ENCODE measurements at places on chromosomes 5 and 9.

DNA sequence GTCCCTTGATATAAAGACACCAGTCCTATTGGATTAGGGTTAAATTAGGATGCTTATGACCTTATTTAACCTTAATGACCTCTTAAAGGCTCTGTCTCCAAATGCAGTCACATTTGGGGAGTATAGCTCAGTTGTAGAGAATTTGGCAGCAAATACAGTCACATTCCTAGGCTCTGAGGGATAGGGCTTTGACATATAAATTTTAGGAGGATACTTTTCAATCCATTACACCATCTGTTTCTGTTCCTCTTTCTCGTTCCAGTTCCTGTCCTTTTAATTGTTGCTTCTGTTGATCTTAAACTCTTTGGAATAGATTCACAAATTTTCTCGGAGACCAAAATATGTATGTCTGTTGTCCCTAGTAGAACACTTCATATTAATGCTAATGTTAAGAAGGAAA lies 390.0 kb upstream of the PCSK5 start:
- no peak for DNase-seq

GRCh38 chr5:115184770-115185169 lies 15.1 kb upstream of the TRIM36 start:
- no peak for DNase-seq

GRCh38 chr5:115948091-115948534 lies 14.2 kb upstream of the LVRN start:
- DNase-seq: no peak

DNA sequence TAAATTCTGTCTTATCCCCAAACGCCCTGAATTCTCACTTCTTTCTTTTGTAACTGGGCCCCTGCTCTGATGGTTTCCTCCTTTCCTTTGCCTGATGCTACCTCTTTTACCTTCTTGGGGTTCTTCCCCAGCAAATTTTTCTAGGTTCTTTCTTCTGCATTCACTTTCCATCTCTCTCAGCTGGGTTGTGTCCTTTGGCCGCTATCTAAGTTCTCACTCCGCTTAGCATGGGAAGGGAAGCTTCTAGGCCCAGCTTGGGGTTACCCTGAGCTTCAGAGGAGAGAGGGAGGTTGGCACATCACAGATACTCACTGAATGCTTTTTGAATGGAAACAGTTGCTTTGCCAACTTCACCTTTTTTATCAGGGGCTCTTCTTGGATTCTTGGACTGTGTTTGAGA lies 17.0 kb downstream of the PALM2AKAP2 start:
- no peak for DNase-seq

- no peak for DNase-seq
Measured at GRCh38 chr9:122392714-122393113, 21.9 kb downstream of the PTGS1 start.

- DNase-seq: no peak
Measured at GRCh38 chr5:132202711-132203463, 24.8 kb downstream of the P4HA2 start.

GRCh38 chr5:171093598-171093997 lies 215.4 kb upstream of the TLX3 start:
- no peak for DNase-seq

DNA sequence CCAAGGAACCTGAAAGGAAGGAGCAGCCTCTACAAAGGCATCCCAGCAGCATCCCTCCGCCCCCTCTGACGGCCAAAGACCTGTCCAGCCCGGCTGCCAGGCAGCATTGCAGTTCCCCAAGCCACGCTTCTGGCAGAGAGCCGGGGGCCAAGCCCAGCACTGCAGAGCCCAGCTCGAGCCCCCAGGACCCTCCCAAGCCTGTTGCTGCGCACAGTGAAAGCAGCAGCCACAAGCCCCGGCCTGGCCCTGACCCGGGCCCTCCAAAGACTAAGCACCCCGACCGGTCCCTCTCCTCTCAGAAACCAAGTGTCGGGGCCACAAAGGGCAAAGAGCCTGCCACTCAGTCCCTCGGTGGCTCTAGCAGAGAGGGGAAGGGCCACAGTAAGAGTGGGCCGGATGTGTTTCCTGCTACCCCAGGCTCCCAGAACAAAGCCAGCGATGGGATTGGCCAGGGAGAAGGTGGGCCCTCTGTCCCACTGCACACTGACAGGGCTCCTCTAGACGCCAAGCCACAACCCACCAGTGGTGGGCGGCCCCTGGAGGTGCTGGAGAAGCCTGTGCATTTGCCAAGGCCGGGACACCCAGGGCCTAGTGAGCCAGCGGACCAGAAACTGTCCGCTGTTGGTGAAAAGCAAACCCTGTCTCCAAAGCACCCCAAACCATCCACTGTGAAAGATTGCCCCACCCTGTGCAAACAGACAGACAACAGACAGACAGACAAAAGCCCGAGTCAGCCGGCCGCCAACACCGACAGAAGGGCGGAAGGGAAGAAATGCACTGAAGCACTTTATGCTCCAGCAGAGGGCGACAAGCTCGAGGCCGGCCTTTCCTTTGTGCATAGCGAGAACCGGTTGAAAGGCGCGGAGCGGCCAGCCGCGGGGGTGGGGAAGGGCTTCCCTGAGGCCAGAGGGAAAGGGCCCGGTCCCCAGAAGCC lies 30.8 kb downstream of the CD180 start:
- peak; percentile 84 for DNase-seq

- DNase-seq: no peak
Measured at GRCh38 chr9:95171001-95171400, 146.5 kb downstream of the FANCC start.

DNA sequence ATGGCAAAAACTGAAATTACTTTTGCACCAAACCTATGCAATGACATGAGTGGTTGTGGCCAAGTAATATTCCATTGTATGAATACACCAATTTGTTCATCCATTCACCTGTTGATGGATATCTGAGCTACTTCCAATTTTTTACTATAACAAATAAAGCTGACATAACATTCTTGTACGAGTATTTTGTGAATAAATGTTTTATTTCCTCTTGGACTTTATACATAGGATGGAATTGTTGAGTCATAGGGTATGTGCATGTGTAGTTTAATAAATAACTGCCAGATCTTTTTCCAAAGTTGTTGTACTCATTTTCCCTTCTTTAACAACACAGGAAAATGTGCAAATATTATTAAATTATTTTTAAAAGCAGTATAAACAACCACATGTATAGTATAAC lies 146.1 kb upstream of the ZNF462 start:
- DNase-seq: no peak

GRCh38 chr9:122005597-122005996 lies 87.5 kb downstream of the TTLL11 start:
- DNase-seq: no peak

DNA sequence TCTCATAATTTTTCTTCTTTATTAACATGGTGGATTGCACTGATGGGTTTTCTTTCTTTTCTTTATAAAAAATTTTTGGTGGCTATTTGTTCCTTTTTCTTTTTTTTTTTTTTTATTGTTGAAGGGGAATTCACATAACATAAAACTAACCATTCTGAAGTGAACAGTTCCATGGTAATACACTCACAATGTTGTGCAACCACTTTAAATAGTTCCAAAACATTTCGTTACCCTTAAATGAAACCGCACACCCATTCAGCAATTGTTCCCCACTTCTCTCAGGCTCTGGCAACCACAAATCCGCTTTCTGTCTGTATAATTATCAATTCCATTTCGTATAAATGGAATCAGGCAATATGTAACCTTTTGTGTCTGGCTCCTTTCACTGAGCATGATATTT lies 11.7 kb upstream of the SETX start:
- no peak for DNase-seq

DNA sequence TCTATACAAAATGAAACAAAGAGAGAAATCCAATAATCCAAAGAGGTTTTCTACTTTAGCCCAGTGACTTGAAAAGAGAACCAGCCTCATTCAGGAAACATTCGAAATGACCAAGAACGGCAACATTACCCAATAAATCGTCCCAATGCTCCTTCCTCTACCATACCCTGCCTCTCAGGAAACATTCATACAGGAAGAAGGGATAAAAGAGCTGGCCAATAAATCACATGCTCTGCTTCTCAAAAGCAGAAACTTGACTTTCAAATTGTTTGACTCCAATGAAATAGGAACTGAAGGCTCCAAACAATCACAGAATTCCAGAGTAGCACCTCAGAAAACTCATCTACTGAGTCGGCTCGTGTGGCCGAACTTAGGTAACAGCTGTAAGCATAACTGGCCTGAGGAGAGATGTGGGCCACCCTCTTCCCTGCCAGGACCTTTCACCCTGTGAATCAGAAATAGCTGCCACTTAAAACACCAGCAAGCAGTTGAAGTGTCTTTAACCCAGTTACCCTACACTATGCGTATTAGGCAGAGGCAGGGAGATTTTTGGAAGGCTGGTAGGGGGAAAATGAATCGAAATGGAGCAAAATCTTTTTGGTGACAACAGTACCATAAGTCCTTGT lies 14.6 kb downstream of the ARL15 start:
- DNase-seq: no peak

GRCh38 chr5:32319926-32320543 lies 7.3 kb upstream of the MTMR12 start:
- no peak for DNase-seq

DNA sequence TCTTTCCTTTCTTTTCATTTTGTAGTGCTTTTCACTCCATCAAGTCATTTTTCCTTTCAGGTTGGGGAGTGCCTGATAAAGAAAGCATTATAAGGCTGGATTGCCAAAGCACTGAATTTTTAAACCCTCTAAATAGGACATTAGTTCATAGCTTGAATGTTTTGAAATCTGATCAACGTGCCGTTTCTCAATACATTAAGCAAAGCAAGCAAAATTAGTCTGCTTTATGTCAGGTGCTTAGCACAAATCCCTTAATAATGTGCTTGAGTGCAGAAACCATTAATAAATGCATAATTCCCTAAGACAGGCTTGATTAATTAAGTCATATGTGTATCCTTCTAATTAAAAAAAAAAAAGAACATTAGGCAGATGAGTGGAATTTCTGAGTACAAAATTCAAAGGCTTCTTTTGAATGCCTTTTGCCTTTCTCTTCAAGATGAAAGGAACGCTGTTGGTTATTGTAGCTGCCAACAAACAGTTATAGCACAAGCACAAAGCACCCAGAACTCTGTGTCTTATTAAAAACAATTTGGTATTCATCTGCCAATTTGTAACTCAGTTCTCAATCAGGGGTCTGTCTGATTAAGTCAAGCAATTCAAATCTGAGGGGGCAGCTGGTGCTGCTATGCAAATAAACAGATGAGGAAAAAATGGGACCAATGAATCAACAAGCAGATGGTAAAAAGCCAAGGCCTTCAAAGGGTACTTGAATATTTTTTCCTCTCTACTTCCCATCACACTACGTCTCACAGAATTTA lies 233.7 kb downstream of the TLE1 start:
- no peak for DNase-seq

DNA sequence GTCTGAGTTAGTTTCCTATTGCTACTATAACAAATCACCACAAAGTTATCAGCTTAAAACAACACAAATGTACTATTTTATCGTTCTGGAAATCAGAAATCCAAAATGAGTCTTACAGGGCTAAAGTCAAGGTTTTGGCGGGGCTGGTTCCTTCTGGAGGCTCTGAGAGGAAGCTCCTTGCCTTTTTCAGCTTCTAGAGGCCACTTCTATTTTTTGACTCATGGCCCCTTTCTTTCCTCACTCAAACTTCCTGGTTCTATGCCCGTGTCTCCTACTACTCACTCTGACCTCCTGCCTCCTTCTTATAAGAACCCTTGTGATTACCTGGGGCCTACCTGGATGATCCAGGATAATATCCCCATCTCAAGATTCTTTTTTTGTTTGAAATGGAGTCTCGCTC lies 48.2 kb downstream of the GABBR2 start:
- DNase-seq: no peak

DNA sequence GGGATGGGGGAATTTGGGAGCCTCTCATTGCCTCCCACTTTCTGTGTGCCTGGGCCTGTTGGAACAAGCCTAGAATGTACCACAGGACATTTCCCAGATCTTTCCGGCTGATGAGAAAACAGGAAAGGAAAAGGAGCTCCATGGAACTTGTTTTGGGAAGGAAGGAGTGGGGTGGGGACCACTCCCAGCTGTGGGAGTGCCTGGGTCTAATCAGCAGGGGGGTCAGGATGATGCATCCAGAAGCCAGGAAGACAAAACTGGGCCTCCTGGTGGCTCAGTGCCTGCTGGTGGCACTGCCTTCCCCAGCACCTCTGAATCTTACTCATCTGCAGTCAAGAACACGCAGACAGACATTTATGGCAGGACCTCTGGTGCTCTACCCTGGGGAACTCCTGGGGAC lies 2.8 kb downstream of the SMIM33 start:
- no peak for DNase-seq

DNA sequence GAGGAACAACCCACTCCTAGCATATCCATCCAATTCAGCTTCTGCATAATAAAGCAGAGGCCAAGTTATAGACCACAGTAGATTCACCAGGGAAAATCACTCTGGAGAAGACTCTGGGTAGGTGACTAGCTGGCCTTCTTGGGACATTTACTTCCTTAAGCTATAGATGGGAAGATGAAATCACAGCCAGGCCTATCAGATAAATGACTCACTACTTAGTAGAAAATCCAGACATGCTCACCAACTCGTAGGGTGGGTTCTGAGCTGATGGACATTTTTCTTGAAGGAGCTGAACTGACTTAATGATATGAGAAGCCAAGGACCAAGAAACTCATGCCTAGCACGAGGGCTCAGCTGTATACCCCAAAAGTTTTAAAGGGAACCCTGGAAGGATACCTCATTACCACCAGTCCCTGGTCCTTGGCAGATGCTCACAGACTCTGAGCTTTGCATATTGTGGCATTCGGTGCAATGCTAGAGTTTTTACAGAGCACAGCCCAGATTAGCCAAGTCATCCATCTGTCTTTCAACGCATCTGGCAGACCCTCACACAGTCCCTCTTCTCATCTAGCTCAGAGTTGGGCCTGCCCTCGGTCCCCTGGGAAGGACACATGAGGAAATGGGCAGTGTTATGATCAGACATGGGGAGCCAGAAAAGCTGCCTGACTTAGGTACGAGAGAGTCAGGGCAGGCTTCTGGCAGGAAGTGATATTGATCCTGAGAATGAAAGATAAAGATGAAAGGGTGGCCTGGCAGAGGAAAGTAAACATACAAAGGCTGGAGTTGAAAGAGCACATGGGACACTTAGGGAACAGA lies 15.0 kb downstream of the ACSL6 start:
- DNase-seq: no peak

Measured in iPS DF 6.9 (cell line).